Stomach (tissue), 19 donors: ENCODE measurements at places on chromosomes 5 and 9. TPM values are rescaled to one million over a fixed set of nuclear protein-coding genes. Genes with fewer than 3 reads are reported as not detected.

Gene FST
- 9.3 TPM for total RNA-seq

Gene RANBP17
- total RNA-seq, result 22.3 TPM

Gene TMEM215
- not detected for total RNA-seq

Gene PDCD1LG2
- 1.4 TPM for total RNA-seq

Gene RNF38
- 33.2 TPM for total RNA-seq

DNA sequence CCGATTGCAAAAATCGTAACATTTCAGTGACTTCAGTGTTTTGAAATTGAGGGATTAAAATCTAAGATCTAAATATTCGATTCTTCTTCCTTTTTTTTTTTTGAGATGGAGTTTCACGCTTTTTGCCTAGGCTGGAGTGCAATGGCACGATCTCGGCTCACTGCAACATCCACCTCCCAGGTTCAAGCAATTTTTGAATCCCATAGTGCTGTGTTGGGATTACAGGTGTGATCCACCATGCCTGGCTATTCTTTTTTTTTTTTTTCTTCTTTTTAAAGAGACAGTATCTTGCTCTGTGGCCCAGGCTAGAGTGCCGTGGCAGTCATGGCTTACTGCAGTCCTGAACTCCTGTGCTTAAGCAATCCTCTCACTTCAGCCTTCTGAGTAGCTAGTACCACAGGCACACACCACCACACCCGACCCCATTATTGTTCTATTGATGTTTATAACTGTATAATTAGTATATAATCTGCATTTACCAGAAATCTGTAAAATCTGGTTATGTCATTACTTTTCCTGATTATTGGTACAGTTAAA, 42.7 kb downstream of the NSD1 start:
- no peak overlapping the region for H3K27ac ChIP-seq
- H3K4me3 ChIP-seq, result no peak overlapping the region
- H3K27me3 ChIP-seq, result no peaks in the 10 kb centered on the region
- no peak for DNase-seq
- no peaks in the 10 kb centered on the region for H3K4me1 ChIP-seq

DNA sequence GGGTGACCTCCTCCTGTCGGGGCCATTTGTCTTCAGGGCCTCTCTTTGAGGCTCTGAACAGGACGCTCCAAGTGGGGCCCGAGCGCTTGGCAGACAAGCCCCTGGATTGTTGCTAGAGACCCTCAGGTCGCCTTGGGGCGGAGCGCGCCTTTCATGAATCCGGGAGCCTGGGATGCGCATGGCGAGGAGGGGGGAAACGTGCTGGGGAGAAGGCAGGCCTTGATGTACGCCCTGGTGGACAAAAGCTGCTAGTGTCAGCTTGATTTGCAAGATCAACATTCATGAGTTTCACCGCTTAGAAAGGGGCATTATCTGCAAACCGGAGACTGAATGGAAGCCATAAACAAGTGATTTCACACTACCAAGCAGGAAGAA, 226.3 kb downstream of the SMARCA2 start:
- no peaks in the 10 kb centered on the region for H3K36me3 ChIP-seq
- H3K4me3 ChIP-seq, result peak overlapping the region; percentile 43
- peak; percentile 90 for DNase-seq
- H3K4me1 ChIP-seq, result peaks cover 5% of the 10 kb centered on the region
- H3K27ac ChIP-seq, result peak overlapping the region; percentile 82
- no peaks in the 10 kb centered on the region for H3K27me3 ChIP-seq

DNA sequence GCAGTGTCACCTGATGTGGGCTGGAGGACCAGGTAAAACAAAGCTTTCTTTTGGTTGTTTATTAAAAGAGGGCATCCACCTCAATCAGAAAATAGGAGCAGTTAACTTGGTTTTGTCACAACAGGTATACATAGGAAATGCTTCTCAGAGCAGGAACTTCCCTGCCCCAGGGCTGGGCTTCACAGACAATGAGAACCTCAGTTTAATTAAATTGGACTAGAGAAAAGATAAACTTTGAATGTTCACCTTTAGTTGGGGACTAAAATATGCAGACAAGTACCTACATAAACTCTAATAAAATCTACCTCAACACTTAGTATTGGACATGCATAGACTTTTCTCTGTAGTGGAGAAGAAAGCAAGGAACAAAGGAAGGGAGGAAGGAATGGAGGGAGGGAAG, 392.0 kb downstream of the ENC1 start:
- no peaks in the 10 kb centered on the region for H3K4me1 ChIP-seq
- H3K27me3 ChIP-seq, result no peaks in the 10 kb centered on the region
- no peak overlapping the region for H3K4me3 ChIP-seq
- no peak overlapping the region for H3K27ac ChIP-seq

GRCh38 chr9:18906656-18907395, 126.2 kb downstream of the SAXO1 start:
- peaks cover 10% of the 10 kb centered on the region for H3K4me1 ChIP-seq
- no peaks in the 10 kb centered on the region for H3K27me3 ChIP-seq
- no peak for DNase-seq
- no peak overlapping the region for H3K4me3 ChIP-seq

DNA sequence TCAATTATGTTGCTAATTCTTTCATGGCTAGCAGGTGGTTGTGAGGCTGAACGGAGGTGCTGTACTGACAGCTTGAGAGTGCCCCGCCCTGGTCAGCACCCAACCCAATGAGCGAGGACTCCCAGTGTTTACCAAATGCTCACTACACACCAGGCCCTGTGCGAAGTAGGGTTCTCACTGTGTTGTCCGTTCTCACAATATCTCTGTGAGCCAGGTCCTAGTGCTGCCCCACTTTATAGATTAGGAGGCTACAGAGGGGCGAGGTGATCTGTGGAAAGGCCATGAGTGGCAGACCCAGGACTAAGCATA, 28.2 kb downstream of the COL15A1 start:
- peak overlapping the region; percentile 69 for H3K27ac ChIP-seq
- DNase-seq, result no peak
- H3K27me3 ChIP-seq, result no peaks in the 10 kb centered on the region

DNA sequence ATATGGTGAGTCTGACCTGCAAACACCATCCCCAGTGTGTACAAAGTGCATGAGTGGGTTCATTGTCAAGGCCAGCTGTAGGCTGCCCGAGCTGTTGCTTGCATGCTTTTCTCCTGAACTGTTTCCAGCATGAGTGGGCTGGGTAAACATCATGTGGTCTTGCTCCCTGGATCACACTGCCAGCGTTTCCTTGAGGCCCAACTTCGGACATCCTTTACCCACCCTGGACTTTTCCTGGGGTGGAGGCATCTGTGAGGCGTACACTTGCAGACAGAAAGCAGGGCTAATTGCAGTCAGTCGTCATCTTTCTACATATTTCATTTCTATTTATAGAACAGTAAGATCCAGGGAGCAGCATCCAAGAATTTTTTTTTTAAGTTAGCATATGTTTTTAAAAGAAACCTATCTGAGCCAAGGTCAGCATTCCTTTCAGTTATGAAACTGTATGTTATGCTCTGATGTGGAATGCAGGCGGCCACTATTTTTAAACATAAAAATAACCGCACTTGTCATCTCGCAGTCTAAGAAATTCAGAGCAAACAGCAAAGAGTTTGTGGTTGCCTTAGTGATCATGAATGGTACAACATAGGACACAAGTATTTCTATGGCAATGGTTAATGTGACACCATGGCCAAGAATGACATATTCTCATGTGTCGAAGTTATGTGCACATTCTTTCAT, 106.5 kb upstream of the DMRT1 start:
- peak overlapping the region; percentile 86 for H3K27ac ChIP-seq
- H3K36me3 ChIP-seq, result peaks cover 81% of the 10 kb centered on the region
- peaks cover 37% of the 10 kb centered on the region for H3K4me1 ChIP-seq

DNA sequence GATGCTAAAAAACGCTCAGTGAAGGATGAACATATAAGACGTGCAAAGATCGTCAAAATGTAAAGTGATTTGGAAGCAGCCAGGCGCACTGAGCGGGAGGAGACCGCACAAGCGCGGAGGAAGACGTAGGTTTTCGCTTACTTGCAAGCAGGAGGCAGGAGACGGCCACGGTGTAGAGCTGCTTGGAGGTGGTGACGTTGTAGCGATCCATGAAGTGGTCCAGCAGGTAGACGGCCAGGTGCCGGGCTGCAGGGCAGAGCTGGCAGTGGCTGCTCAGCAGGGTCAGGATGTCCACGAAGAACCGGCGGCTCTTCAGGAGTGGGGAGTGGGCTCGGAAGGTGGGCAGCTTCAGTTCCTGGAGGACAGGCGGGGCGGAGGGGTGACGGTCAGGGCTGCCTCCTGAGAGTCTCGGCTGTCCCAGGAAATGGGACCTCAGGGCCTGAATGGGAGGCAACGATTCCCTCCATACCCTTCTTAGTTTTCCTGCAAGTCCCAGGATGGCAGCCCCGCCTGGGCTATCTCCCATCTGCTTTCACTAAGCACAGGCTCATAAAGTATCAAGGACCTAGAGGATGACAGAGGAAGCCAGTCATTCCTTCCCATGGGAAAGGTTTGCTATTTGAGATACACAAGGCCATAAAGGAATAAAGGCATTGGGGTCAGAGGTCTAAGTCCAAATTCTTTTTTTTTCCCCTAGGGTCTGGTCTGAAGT, 31.8 kb downstream of the CCNJL start:
- no peaks in the 10 kb centered on the region for H3K4me1 ChIP-seq
- H3K27ac ChIP-seq, result no peak overlapping the region
- H3K36me3 ChIP-seq, result peaks cover 6% of the 10 kb centered on the region
- no peak overlapping the region for H3K4me3 ChIP-seq
- H3K27me3 ChIP-seq, result no peaks in the 10 kb centered on the region

DNA sequence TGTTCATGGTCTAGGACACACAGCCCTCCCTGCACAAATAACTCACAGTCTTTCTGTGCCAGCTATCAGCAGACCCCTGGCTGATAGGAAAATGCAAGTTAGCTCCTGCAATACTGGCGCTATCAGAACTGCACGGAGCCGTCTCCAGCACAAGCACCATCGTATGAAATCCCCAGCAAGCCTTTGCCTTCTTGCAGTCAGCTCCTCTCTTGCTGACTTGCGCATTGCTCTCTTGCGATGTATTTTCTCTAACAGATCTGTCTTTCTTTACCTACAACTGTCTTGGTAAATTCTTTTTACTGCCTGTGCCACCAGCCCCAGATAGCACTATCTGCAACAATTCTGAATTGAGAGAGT, 25.1 kb upstream of the UGCG start:
- no peaks in the 10 kb centered on the region for H3K36me3 ChIP-seq
- H3K27ac ChIP-seq, result peak overlapping the region; percentile 10
- peak; percentile 49 for DNase-seq
- H3K4me3 ChIP-seq, result no peak overlapping the region

- H3K4me1 ChIP-seq, result no peaks in the 10 kb centered on the region
- no peaks in the 10 kb centered on the region for H3K27me3 ChIP-seq
- DNase-seq, result no peak
- H3K36me3 ChIP-seq, result no peaks in the 10 kb centered on the region
These were observed 120.6 kb downstream of the FOCAD start for GRCh38 chr9:20804489-20805250.

- H3K4me1 ChIP-seq, result peaks cover 17% of the 10 kb centered on the region
- DNase-seq, result no peak
- no peaks in the 10 kb centered on the region for H3K36me3 ChIP-seq
These were observed 81.0 kb downstream of the LHFPL2 start for GRCh38 chr5:78567617-78568016.

DNA sequence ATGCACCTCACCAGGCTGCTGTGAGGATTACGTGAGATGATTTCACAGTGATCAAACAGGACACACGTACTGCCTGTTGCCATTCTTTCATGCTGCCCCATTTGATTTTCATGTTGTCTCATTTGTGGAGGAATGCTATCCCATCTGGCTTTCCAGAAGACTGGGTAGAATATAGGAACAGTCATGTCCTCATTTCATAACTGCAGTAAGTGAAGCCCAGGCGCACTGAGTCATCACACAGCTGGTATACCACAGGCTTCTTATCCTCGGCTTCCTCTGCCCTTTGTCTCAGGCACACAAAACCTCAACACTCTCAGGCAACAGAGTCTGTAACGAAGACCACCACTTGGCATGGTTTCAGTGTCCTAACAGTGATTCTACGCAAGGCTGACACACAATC, 62.3 kb downstream of the LHFPL2 start:
- H3K4me3 ChIP-seq, result no peak overlapping the region
- H3K4me1 ChIP-seq, result peaks cover 26% of the 10 kb centered on the region
- DNase-seq, result no peak
- H3K27ac ChIP-seq, result no peak overlapping the region
- H3K27me3 ChIP-seq, result no peaks in the 10 kb centered on the region
- no peaks in the 10 kb centered on the region for H3K36me3 ChIP-seq
